Kidney tubule cell (primary cell): ENCODE measurements at places on chromosomes 1 and 21.
A peak's percentile ranks its signal among the peaks of the same experiment; 100 is the strongest.

- no peak for DNase-seq
Observed at GRCh38 chr1:155300024-155300423, 1.2 kb downstream of the PKLR start.

GRCh38 chr1:26075421-26076144, 8.2 kb upstream of the TRIM63 start:
- DNase-seq = no peak

DNA sequence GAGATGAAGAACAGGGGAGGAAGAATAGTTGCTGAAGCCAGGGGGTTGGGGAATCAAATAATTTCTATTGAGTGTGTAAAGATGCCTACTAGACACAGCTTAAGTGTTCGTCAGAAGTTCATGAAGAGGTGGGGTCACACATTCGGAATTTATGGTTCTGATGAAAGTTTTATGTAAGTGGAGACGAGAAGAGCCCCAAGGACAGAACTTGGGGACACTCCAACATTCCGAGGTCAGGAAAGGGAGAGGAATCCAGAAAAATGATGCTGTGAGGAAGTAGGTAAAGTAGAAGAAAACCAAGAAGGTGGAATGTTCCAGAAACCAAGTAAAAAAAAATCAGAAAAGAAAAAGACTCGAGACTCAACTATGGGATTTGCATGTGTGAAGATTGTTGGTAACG, 272.5 kb downstream of the SIPA1L2 start:
- DNase-seq = no peak

- no peak for DNase-seq
Observed at GRCh38 chr1:201481004-201481380, 12.0 kb upstream of the PHLDA3 start.

DNA sequence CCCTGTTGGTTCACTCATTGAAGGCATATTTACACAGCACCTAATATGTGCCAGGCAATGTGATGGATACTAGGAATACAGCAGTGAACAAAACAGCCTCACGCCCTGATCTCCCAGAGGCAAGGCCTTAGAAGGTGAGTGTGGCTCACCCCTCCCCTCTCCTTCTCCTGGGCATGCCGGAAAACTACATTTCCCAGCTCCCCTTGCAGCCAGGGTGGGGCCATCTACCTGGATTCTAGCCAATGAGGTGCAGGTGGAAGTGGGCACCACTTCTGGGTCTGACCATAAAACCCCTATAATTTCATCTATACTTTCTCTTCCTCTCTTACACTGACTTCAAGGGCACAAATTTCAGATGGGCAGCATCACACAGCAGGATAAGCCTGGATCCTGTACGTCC, 63.8 kb downstream of the FBXO2 start:
- DNase-seq = no peak

GRCh38 chr1:72896256-72896655, 613.9 kb upstream of the NEGR1 start:
- no peak for DNase-seq

- no peak for DNase-seq
Observed at GRCh38 chr1:206660136-206660535, 24.6 kb upstream of the MAPKAPK2 start.

GRCh38 chr1:196400478-196401451, 207.5 kb downstream of the KCNT2 start:
- peak; percentile 48 for DNase-seq

GRCh38 chr1:46263146-46263545, 15.6 kb downstream of the RAD54L start:
- no peak for DNase-seq

DNA sequence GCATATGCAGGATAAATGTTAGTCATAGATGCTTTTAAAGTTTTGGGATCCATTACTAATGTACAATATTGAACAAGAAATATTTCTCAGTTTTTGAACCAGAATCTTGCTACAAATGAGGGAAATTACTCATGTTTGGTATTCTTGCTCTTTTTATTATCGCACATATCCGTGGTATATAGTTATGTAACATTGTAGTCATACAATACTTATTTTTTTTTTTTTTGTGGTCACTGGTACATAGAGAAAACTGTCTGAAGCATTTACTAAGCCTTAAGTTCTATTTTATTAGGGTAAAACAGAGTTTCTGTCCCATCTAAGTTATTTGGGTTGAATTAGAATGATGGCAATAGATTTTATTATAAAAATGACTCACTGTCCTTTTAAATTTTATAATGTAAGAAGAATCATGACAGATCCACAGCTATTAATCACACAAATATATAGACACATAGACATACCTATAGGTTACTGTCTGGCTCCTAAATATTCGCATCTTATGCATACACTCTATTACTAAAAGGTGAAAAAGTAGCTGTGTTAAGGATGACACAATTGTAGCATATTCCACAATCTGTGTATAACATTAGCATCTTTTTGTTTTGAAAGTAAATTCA, 18.0 kb upstream of the PRKAA2 start:
- DNase-seq = no peak

DNA sequence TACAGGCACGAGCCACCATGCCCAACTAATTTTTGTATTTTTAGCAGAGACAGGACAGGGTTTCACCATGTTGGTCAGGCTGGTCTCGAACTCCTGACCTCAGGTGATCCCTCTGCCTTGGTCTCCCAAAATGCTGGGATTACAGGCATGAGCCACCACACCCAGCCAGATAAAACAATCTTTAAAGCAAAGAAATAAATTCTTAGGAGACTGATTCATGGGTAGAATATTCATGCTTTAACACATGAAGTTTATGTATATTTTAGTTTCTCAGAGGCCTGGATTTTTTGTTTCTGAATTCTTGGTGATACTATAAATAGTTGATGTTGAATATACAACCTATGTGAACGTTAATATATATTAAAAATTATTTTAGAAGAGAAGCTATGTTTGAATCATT, 127.4 kb upstream of the KIAA1614 start:
- no peak for DNase-seq

- DNase-seq = no peak
Observed at GRCh38 chr1:181140398-181140797, 51.9 kb downstream of the IER5 start.

GRCh38 chr21:44303490-44303981, 3.7 kb downstream of the PFKL start:
- peak; percentile 87 for DNase-seq

GRCh38 chr1:40185951-40186864, 25.0 kb downstream of the RLF start:
- DNase-seq = peak; percentile 75

DNA sequence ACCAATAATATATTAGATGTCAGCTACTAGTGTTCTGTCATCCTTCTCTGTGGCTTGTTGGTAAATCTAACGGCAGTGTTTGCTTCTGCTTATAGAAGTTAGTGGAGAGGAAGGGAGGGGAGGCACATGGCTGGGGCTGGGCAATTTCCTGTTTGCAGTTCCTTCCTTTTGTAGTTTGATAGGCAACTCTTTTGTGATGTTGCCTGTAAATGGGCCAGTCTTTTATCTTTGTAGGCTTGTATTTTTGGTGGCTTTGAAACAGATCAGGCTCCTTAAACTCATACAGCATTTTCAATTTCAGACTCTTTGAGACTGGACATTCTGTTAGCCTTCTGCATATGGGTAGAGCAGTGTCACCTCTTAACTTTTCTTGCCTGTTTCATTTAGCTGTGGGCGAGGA, 48.1 kb downstream of the CDC14A start:
- no peak for DNase-seq

GRCh38 chr1:248373761-248374160, 1.8 kb upstream of the OR2T6 start:
- DNase-seq = no peak

DNA sequence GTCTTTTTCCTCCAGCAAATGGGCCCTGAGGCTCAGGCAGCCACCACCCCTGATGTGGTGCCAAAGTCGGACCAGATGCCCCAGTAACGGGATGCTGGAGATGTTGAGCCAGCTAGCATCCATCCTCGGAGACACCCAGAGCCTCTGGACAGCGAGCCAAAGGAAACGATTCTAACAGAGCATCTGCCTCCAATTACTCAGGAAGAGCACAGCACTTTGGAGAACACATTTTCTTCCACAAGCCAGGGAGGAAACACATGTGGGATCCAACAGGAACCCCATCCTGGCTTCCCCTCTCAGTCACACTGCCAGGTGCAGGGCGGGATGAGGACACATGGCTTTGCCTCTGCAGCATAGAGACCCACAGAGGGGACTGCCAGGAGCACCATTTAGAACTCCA, 44.9 kb downstream of the C1orf198 start:
- no peak for DNase-seq

DNA sequence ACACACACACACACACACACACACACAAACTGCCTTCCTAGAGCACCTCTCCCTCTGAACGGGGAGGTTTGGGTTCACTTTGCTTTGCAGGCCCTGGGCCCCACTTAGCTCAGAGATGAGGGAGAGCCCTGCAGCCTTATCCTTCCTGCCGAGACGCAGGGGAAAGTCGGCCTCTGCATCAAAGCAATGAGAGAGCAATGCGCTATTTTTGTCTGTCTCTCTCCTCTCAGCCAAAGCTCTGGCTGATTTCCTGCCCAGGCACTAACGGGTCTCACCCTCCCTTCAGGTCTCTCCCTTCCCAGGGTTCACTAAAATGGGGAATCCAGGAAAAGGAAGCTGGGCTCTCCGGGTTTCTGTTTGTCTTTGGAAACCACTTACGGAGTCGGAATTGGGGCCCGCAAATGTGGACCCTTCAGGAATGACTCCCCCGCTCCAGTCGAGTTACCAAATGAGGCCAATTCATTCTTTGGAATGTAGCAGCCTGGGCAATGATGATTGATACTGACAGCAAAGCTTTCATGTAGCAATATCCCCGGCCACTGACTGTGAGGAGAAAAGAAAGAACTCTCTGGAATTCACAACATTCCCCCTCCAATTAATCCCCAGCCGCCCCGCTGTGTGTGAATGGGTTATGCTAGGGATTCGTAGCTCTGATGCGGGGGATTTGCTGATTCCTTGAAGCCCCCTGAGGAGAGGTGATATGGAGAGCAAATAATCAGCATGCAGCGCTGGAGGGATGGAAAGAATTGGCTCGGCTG, 61.5 kb upstream of the WLS start:
- no peak for DNase-seq

- DNase-seq = no peak
Observed at GRCh38 chr1:235023711-235024439, 104.8 kb downstream of the TOMM20 start.

- DNase-seq = peak; percentile 53
Observed at GRCh38 chr21:45876381-45877170, 105.0 kb upstream of the COL6A1 start.

- peak; percentile 45 for DNase-seq
Observed at GRCh38 chr1:20590306-20590777, 1.4 kb downstream of the CDA start.

DNA sequence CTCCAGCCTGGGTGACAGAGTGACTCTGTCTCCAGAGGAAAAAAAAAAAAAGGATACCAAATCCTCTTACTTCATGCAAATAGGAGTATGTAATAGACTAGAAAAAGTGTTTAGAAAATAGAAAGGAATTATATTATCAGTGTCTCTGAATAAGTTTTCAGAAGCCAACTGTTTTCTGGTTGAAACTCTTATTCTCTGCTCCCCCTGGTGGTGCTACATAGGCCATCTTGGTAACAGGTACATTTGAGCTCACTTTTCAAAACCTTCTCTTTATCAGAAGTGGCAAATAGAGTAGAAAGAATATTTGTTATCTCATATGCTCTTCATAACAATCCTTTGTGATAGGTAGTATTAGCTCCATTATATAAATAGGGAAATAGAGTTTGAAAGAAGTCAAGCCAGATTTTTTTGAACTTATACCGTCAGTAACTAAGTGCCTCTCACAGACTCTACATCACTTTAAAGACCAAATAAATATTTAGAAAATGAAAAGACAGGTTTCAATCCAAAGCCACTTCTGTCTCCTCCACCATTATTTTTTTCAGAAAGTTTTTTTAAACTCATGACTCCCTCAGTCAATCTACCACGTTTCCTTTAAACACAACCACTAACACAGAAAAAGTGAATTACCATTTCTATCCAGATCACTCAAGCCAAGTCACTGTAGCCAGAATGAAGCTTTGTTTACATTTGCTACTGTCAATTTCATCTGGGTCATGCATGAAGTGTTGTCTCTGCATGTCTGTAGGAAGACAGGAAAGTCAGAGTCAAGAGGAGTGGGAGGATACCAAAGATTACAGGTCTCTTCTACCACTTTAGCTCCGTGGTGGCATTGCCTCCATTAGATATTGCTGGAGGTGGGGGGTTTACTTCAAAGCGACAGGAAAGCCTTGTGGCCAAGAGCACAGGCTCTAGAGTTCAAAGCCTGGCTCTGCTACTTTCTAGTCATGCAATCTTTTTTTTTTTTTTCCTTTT, 45.6 kb downstream of the IL23R start:
- peak; percentile 35 for DNase-seq

GRCh38 chr1:24968941-24969585, 39.0 kb upstream of the RUNX3 start:
- DNase-seq = peak; percentile 55
